ENCODE measurements at places on chromosomes 2 and 18.

DNA sequence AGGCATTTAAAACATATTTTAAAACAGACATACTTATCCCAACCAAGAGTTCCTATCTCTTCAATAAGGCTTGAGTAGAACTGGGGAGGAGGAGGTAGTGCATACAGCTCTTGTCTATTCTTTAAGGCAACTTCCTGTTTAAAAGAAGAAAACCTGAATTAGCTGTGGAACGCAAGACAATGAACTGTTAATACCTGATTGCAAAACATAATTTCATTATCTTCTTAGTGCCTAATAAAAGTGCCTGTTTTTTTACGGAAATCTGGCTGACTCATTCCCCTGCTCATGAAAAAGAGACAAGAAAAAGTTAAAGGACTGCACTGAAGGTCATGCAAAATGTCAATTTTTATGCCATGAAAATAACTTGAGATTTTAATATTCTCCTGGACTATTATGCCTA lies 19.2 kb downstream of the FANCL start:
- peaks cover 2% of the 10 kb centered on the region for H3K36me3 ChIP-seq
- H3K4me1 ChIP-seq, result no peaks in the 10 kb centered on the region
- no peaks in the 10 kb centered on the region for H3K27me3 ChIP-seq
- no peak overlapping the region for H3K4me3 ChIP-seq
- no peak for DNase-seq

DNA sequence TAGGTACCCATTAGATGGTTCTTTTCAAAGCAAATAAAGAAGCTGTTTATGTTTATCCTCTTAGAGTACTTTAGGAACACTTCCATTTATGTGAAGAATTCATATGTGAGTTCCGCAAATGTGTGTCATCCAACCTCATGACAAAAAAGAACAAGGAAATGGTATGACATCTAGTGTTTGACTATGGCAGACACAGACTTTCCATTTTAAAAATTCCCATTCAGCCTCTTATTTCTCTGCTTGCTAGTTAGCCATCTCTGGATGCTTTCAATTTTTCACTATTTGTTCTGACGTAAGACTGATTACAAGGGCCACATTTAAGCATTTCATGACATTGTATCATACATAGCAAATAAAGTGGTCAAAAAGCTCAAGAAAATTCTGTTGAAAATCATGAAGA lies 103.0 kb downstream of the ZAP70 start:
- H3K4me1 ChIP-seq, result no peaks in the 10 kb centered on the region
- no peak overlapping the region for H3K27ac ChIP-seq
- DNase-seq, result no peak
- H3K4me3 ChIP-seq, result no peak overlapping the region
- peaks cover 19% of the 10 kb centered on the region for H3K36me3 ChIP-seq

DNA sequence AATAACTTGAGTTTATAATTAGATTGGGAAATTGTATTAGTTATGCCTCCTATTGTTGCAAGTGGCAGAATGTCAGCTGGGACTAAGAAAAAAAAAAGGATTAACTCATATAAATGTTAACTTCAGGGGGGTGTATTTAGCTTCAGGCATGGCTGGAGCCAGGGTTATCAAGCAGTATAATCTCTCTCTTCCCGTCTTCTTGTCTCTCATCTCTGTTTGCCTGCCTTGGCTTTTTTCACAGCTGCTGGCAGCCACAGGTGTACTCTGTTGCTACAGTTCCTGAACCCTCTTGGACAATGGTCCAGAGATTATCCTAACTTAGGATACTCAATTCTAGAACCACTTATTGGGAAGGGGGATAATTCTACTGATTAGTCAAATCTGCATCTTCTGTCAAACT lies 370.7 kb upstream of the MEX3C start:
- DNase-seq, result no peak
- H3K4me1 ChIP-seq, result no peaks in the 10 kb centered on the region
- H3K36me3 ChIP-seq, result peaks cover 2% of the 10 kb centered on the region
- H3K4me3 ChIP-seq, result no peak overlapping the region
- H3K27me3 ChIP-seq, result peaks cover 19% of the 10 kb centered on the region

- no peak overlapping the region for H3K4me3 ChIP-seq
- peaks cover 88% of the 10 kb centered on the region for H3K27me3 ChIP-seq
- no peak for DNase-seq
- no peak overlapping the region for H3K27ac ChIP-seq
- peaks cover 7% of the 10 kb centered on the region for H3K36me3 ChIP-seq
These were observed 3.6 kb downstream of the SH3RF3 start for GRCh38 chr2:109132626-109133025.

DNA sequence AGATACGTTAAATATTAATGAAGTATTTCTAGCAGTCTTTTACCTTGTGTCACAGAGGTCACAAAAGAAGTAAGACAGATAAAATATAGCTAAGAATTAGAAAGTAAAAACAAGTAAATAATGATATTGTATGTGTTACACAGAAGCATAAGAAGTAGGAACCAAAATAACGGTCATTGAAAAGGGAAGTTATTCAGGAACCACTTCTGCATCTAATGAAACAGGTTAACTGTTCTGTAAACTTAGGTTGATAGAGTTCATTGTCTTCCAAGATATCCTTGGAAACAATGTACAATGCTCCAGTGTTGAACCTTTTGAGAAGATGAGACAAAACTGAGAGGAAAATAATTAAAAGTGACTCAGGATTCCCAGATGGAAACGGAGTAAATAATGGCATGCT lies 57.1 kb upstream of the CD302 start:
- no peaks in the 10 kb centered on the region for H3K4me1 ChIP-seq
- peaks cover 53% of the 10 kb centered on the region for H3K36me3 ChIP-seq
- H3K4me3 ChIP-seq, result no peak overlapping the region
- H3K27ac ChIP-seq, result no peak overlapping the region
- DNase-seq, result no peak
- H3K27me3 ChIP-seq, result no peaks in the 10 kb centered on the region

- H3K4me3 ChIP-seq, result no peak overlapping the region
- H3K27me3 ChIP-seq, result no peaks in the 10 kb centered on the region
- peaks cover 63% of the 10 kb centered on the region for H3K36me3 ChIP-seq
- no peak for DNase-seq
- H3K4me1 ChIP-seq, result peaks cover 63% of the 10 kb centered on the region
These were observed 24.8 kb downstream of the SMCHD1 start for GRCh38 chr18:2680216-2680792.

DNA sequence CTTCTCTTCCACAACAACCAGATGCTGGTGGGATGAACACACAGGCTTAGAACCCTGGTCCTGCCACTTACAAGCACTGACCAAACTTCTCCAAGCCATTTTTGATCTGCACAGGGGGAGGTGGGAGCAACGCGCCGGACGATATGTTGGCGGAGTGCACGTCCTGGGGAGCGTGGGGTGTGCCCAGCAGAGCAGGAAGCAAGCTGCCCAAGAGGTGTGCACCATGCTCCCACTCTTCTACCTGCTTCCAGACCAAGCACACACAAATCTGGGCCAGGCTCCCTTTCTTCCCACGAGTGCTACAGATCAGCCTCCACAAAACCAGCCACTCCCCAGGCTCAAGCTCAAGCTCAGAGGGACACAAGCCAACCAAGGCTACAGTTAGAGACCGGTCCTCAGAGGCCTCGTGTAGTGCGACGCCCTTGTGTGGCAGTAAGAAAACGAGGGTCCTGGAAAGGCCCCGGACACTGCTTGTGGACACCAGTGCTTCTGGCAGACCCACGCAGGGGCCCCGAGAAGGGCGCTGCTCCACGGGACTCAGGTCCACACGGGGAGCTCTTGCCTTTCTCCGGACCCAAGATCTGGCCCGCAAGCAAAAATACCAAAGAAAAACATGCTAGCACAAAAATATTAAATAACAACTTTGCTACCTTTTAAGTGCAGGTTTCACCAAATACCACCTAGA lies 52.0 kb downstream of the ANO7 start:
- H3K36me3 ChIP-seq, result peaks cover 67% of the 10 kb centered on the region
- DNase-seq, result no peak
- peaks cover 7% of the 10 kb centered on the region for H3K4me1 ChIP-seq
- no peak overlapping the region for H3K27ac ChIP-seq

- no peak overlapping the region for H3K27ac ChIP-seq
- H3K4me1 ChIP-seq, result peaks cover 30% of the 10 kb centered on the region
- peaks cover 28% of the 10 kb centered on the region for H3K36me3 ChIP-seq
- no peak for DNase-seq
These were observed 24.3 kb upstream of the STPG4 start for GRCh38 chr2:47179388-47179787.

DNA sequence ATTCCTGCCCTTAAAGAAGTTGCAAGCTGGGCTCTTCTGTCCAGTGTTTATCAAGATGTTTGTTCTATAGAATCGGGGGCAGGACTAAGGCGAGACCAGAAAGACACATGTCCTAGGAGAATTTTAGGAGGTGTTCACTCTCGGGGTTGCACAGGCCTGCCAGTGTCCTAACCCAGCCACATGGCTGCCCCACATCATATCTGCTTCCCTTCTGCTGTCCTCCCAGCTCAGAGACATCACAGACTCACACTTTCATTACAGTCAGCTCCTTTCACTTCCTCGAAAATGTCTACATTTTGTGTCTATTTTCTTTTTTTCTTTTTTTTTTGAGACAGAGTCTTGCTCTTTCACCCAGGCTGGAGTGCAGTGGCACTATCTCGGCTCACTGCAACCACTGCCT lies 10.7 kb upstream of the MRO start:
- no peaks in the 10 kb centered on the region for H3K36me3 ChIP-seq
- H3K4me1 ChIP-seq, result no peaks in the 10 kb centered on the region
- H3K27me3 ChIP-seq, result no peaks in the 10 kb centered on the region
- no peak overlapping the region for H3K27ac ChIP-seq

Measured in central memory CD8-positive, alpha-beta T cell (primary cell).